ENCODE measurements at places on chromosomes 13 and 19.
A peak's percentile ranks its signal among the peaks of the same experiment; 100 is the strongest.

GRCh38 chr19:2509096-2509495 is 33.2 kb downstream of the GADD45B start:
- H3K27me3 ChIP-seq = no peaks in the 10 kb centered on the region
- H3K4me3 ChIP-seq = no peak overlapping the region
- peaks cover 3% of the 10 kb centered on the region for H3K4me1 ChIP-seq
- H3K27ac ChIP-seq = no peak overlapping the region
- no peak for DNase-seq

DNA sequence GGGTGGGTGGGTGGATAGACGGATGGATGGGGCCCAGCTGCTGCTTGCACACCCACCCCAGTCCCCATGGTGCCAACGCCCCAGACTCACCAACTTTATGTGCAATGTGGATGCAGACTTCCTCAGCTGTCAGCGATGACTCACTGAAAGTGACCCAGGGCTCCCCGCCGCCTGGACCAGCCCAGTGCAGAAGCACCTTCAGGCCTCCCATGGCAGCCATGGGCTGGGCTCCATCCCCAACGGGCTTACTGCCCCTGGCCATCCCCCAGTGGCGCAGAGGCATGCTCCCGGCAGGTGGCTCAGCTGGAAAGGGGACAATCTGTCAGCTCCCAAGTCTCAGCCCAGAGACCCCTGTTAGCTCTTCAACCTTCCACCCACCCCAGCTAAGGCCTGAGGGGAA is 2.2 kb downstream of the TYK2 start:
- H3K4me3 ChIP-seq = no peak overlapping the region
- DNase-seq = no peak

- H3K36me3 ChIP-seq = no peaks in the 10 kb centered on the region
- H3K27me3 ChIP-seq = no peaks in the 10 kb centered on the region
- no peaks in the 10 kb centered on the region for H3K4me1 ChIP-seq
- DNase-seq = no peak
- no peak overlapping the region for H3K4me3 ChIP-seq
Observed at GRCh38 chr13:110067355-110068175, 239.4 kb downstream of the COL4A1 start.

- no peak overlapping the region for H3K27ac ChIP-seq
- H3K36me3 ChIP-seq = no peaks in the 10 kb centered on the region
- H3K27me3 ChIP-seq = no peaks in the 10 kb centered on the region
- no peak overlapping the region for H3K4me3 ChIP-seq
- no peak for DNase-seq
Observed at GRCh38 chr13:44769686-44770085, 193.6 kb upstream of the TSC22D1 start.

- no peak overlapping the region for H3K27ac ChIP-seq
- no peak for DNase-seq
- no peak overlapping the region for H3K4me3 ChIP-seq
- H3K36me3 ChIP-seq = peaks cover 5% of the 10 kb centered on the region
- no peaks in the 10 kb centered on the region for H3K27me3 ChIP-seq
Observed at GRCh38 chr19:58569943-58570670, 3.0 kb downstream of the MZF1 start.

GRCh38 chr13:53201454-53202225 is 173.0 kb downstream of the OLFM4 start:
- H3K27ac ChIP-seq = no peak overlapping the region
- peaks cover 2% of the 10 kb centered on the region for H3K4me1 ChIP-seq
- no peaks in the 10 kb centered on the region for H3K36me3 ChIP-seq
- H3K27me3 ChIP-seq = peaks cover 7% of the 10 kb centered on the region

DNA sequence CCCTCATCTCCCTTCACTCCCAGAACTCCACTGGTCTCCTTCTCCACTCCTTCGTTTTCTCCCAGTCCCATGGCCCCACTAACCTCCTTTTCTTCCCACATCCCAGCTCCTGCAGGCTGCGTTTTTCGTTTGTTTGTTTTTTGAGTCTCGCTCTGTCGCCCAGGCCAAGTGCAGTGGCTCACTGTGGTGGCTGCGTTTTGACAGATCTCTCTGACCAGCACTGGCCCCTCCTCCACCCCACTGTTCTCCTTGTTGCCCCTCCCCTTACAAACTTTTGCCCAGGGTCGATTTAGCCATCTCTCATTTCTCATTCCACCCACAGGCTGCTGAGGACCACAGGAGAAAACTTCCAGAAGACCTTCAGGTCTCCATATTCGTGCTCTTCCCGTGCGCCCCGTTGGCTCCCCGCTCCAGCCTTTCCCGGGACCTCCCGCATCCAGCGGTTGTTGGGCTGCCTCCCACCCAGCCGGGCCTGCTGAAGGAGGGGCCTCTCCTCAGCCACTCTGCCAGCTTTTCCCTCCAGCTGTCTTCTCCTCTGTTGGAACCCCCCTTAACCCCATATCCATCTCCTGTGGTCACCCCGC is 40.6 kb upstream of the GJB6 start:
- DNase-seq = no peak
- H3K36me3 ChIP-seq = no peaks in the 10 kb centered on the region
- peaks cover 19% of the 10 kb centered on the region for H3K27me3 ChIP-seq
- H3K4me3 ChIP-seq = no peak overlapping the region

- H3K27ac ChIP-seq = no peak overlapping the region
- no peak for DNase-seq
- no peak overlapping the region for H3K4me3 ChIP-seq
Observed at GRCh38 chr19:55554741-55555152, 9.4 kb upstream of the SBK3 start.

DNA sequence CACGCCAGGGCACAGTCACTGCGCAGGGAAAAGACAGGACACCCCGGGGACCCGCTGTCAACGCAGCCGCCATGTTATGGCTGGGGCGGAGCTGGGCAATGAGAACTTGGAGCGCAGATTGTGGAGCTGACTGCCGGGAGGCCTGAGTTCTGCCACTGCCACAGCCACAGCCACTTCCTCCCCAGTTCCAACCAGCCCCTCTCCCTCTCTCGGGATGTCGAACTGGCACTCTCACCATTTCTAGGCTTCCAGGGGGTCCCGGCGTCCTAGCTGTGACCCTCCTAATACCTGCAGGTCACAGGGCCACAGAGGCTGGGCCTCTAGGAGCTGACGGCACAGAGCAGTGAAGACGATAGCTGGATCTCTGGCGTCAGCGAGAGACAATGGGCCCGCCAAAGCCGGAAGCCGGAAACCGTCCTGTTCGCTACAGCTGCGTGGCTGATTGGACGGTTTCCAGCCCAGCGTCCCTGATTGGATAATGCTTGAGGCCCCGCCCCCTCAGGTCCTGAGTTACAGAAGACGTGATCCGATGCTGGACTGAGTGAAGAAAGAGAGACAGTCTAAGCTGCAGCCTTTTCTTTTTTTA is at the start of gene ZNF506:
Gene ZNF506, minus strand, starts transcription at position 385 of the 586 bp plus-strand sequence. Its CDS starts 147 bp downstream, at position 238.
- peak within 1 kb of the TSS; percentile 81 for H3K4me3 ChIP-seq
- DNase-seq = peak; percentile 97
- peaks cover 11% of the 10 kb centered on the region for H3K36me3 ChIP-seq
- no peaks in the 10 kb centered on the region for H3K4me1 ChIP-seq

GRCh38 chr13:21478881-21479808 is 20.0 kb upstream of the ZDHHC20 start:
- H3K36me3 ChIP-seq = no peaks in the 10 kb centered on the region
- no peak overlapping the region for H3K27ac ChIP-seq
- DNase-seq = peak; percentile 37

DNA sequence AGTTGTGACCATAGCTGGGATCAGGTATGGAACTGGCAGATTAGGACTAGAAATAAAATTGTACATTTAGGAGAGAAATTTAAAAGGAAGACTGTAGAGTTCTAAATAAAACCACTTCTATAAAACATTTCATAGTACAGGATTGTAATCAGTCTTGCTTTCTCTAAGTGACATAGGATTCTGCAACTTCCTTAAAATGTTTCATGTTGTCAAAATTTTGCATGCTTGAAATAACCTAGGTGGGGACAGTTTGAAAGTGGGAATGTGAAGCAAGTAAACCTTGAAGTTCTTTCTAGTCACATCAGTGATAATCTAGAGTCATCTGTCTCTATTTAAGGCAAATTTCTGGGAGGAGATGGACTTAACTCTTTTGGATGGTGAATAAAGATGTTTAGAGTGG is 6.7 kb downstream of the TM9SF2 start:
- peaks cover 26% of the 10 kb centered on the region for H3K4me1 ChIP-seq
- H3K36me3 ChIP-seq = peaks cover 30% of the 10 kb centered on the region
- no peaks in the 10 kb centered on the region for H3K27me3 ChIP-seq
- H3K4me3 ChIP-seq = no peak overlapping the region

DNA sequence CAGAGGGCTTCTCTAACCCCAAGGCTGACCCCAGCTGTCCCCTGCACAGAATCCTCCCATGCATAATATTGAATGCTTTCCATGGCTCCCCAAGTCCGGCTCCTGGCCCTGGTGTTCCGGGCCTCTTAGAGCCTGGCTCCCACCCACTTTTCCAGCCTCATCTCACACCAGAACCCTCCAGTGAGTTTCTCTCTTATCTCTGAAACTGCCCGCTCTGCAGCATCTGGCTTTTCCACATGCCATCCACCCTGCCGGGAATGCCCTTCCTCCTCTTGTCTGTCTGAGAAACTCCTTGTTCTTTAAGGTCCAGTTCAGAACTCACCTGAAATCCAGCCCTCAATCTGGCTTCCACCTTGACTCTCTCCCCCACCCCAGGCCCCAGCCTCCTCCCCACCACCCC is 6.8 kb downstream of the SYNGR4 start:
- no peaks in the 10 kb centered on the region for H3K36me3 ChIP-seq
- H3K4me3 ChIP-seq = no peak overlapping the region
- no peaks in the 10 kb centered on the region for H3K4me1 ChIP-seq
- peaks cover 15% of the 10 kb centered on the region for H3K27me3 ChIP-seq
- no peak overlapping the region for H3K27ac ChIP-seq
- DNase-seq = no peak

DNA sequence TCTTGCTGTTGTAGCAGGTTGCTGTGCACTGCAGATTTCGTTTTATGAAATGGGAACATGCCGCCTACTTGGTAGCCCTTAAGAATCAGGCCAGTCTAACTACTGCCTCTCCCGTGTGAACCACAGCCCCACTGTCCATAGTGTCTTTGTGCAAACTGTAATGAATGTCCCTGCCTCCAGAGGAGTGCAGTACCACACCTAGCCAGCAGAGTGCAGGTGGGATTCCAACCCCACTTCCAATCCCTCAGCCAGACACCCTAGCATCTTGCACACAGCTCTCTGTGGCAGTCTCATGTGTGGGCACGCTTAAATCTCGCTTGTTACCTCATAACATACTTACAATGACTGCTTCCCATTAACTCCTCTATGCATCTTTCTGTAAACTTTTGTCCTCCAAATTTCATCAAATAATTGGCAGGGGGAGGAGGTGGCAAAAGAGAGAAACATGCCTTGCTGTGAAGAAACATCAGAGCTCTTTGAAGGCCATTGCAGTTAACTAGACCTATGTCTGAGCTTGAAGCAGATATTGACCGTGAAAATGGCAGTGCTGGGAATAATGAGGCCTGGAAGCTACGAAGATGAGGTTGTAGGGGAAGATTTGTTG is 47.2 kb downstream of the ZAR1L start:
- H3K27ac ChIP-seq = no peak overlapping the region
- peak; percentile 41 for DNase-seq
- H3K36me3 ChIP-seq = no peaks in the 10 kb centered on the region
- no peaks in the 10 kb centered on the region for H3K27me3 ChIP-seq
- no peak overlapping the region for H3K4me3 ChIP-seq

- no peak overlapping the region for H3K4me3 ChIP-seq
- no peak for DNase-seq
- no peak overlapping the region for H3K27ac ChIP-seq
- H3K27me3 ChIP-seq = peaks cover 36% of the 10 kb centered on the region
- no peaks in the 10 kb centered on the region for H3K4me1 ChIP-seq
- H3K36me3 ChIP-seq = no peaks in the 10 kb centered on the region
Observed at GRCh38 chr19:35813043-35813890, 622 bp upstream of the PRODH2 start.

GRCh38 chr13:42781352-42781751 is at the start of gene FAM216B:
FAM216B (plus strand) TSS chr13:42781584; CDS start chr13:42784068, 2,484 bp downstream.
- no peaks in the 10 kb centered on the region for H3K4me1 ChIP-seq
- H3K27ac ChIP-seq = no peak within 1 kb of the TSS

DNA sequence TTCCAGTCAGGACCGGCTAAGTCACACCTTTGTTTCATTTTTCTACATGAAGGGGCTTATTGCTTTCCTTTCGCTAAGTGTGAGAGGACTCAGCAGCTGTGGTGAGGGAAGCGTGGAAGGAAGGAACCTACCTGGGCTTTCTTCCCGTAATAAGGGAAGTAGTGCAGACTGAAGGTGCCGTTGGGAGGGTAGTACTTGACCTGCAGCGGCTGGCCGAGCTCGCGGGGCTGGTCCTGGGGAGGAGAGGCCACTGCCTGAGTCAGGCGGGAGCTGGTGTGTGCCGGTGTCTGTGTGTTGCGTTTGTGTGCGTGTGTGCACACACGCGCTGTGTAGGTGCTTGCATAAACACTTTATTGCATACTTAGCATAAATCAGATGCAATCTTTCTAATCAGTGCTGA is 7.7 kb downstream of the ATP4B start:
- no peaks in the 10 kb centered on the region for H3K4me1 ChIP-seq
- H3K36me3 ChIP-seq = no peaks in the 10 kb centered on the region
- DNase-seq = peak; percentile 18

GRCh38 chr19:1340681-1341469 is 42.8 kb upstream of the NDUFS7 start:
- H3K4me3 ChIP-seq = no peak overlapping the region
- no peak overlapping the region for H3K27ac ChIP-seq
- H3K36me3 ChIP-seq = no peaks in the 10 kb centered on the region
- H3K4me1 ChIP-seq = no peaks in the 10 kb centered on the region
- no peak for DNase-seq
- H3K27me3 ChIP-seq = peaks cover 23% of the 10 kb centered on the region

- no peaks in the 10 kb centered on the region for H3K36me3 ChIP-seq
- peak within 1 kb of the TSS; percentile 80 for H3K4me3 ChIP-seq
- DNase-seq = peak; percentile 96
- H3K27me3 ChIP-seq = no peaks in the 10 kb centered on the region
Observed at GRCh38 chr19:53365134-53365898, at the start of gene ZNF525. ZNF525 (plus strand) TSS chr19:53365705; CDS start chr19:53372282, 6,577 bp downstream.

GRCh38 chr13:111488486-111489132 is 168.2 kb downstream of the TEX29 start:
- H3K4me1 ChIP-seq = no peaks in the 10 kb centered on the region
- no peak for DNase-seq
- H3K27ac ChIP-seq = no peak overlapping the region
- H3K27me3 ChIP-seq = no peaks in the 10 kb centered on the region

DNA sequence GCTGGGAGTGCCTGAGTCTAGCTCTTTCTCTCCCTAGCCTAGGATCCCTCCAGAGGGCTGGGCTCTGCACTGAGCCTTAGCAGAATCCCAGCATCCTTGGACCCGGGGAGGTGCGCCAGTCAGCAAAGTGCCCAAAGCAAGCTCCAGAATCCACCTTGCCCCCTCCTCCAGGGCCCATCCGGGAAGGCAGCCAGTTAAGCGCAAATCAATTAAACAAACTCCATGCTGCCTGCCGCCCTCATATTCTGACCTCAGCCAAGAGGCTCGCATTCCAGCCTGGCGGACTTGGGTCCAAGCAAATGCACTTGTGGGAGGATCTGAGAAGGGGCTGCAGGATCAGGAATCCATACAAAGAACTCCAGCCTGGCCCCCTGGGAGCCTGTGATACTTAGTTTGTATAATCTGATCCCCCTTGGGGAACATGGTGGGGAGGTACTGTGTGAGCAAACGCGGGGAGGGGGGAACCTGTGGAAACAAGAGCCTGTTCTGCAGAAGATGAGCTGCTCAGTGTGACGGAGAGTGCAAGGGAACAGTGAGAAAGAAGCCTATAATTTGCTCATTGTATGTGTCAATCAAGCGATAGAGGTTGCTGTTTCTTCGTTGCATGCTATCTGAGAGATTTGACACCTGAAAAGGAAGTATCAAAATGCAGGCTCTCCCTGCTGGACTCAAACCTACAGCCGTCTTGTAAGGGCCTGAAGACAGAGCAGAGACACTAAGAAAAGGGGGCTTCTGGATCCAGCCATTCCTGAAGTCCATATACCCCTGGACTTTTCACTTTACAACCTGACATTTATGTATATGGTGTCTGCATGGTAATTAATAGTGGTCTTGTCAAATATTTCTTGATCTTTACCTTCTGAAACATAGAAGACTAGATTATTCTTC is 29.4 kb downstream of the ZNRF4 start:
- DNase-seq = no peak
- no peaks in the 10 kb centered on the region for H3K36me3 ChIP-seq
- no peak overlapping the region for H3K4me3 ChIP-seq
- no peak overlapping the region for H3K27ac ChIP-seq

Measured in T-cell (primary cell).